ENCODE measurements at places on chromosomes 2 and 18.
A peak's percentile ranks its signal among the peaks of the same experiment; 100 is the strongest.

GRCh38 chr2:120182019-120182560 is 41.1 kb downstream of the TMEM185B start:
- DNase-seq: no peak

GRCh38 chr2:16482460-16482859 is 183.2 kb downstream of the CYRIA start:
- DNase-seq: no peak

GRCh38 chr2:65227020-65227455 is 593 bp upstream of the ACTR2 start:
- peak; percentile 26 for DNase-seq

GRCh38 chr2:142048581-142048980 is 82.2 kb downstream of the LRP1B start:
- no peak for DNase-seq

DNA sequence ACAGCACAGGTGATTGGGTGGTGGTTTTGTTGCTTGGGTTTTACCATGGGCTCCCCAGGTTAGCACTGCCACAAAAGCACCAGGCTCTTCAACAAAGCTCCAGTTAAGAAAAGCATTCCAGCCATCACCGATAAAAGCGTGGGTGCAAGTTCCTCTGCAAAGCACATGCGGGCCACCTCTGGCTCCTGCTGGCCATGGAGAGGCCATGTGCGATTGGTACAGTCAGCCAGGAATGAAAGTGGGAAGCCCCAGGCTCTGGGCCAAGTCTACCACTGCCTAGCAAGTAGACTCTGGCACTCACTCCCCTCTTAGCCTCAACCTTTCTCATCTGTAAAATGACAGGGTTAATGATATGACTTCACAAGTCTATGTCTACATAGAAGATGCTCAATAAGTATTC is 36.0 kb downstream of the BCL11A start:
- DNase-seq: no peak

DNA sequence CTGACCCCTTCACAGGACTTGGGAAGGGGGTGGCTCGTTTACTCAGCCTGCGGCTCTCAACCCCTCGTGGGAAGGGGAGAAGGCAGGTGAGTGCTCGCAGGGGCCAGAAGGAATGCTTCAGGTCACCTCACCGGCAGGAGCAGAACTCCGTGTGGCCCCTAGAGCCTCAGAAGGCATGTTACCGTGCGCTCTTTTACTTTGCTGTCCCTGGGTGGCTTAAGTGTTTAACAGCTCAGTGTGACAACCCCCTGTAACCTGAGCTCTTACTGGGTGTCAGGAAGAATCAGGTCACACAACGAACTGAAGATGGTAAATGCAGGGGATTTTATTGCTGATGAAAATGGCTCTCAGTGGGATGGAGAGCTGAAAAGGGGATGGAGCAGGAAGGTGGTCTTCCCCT is 1235.4 kb downstream of the LRP1B start:
- DNase-seq: no peak
